ENCODE measurements at places on chromosomes 2 and 18. TPM values are rescaled to one million over a fixed set of nuclear protein-coding genes. Genes with fewer than 3 reads are reported as not detected.

GRCh38 chr2:84654414-84654813 is 138.1 kb downstream of the DNAH6 start:
- DNase-seq, result no peak
- H3K4me3 ChIP-seq, result no peak overlapping the region

Gene PKP4
- total RNA-seq, result 27.0 TPM

Gene SIGLEC15
- total RNA-seq, result 0.11 TPM

- H3K4me1 ChIP-seq, result no peaks in the 10 kb centered on the region
- H3K36me3 ChIP-seq, result no peaks in the 10 kb centered on the region
- no peak overlapping the region for H3K4me3 ChIP-seq
- H3K27me3 ChIP-seq, result no peaks in the 10 kb centered on the region
- no peak for DNase-seq
- no peak overlapping the region for H3K27ac ChIP-seq
Observed at GRCh38 chr2:227826563-227826962, 12.9 kb downstream of the CCL20 start.

Gene RPS27A
- 493 TPM for total RNA-seq

Gene ANKRD29
- 5.8 TPM for total RNA-seq

Measured in adrenal gland (tissue), 19 donors.